IMR-90 (cell line): ENCODE measurements at places on chromosomes 3 and 15. TPM values are rescaled to one million over a fixed set of nuclear protein-coding genes. Genes with fewer than 3 reads are reported as not detected.

The CYP8B1 gene
- polyA plus RNA-seq: not detected in 2 replicates

The LMCD1 gene
- polyA plus RNA-seq: 43.1 and 53.8 TPM in 2 replicates

The CPNE9 gene
- not detected in 2 replicates for polyA plus RNA-seq

The CLASP2 gene
- polyA plus RNA-seq: 8.0 and 11.9 TPM in 2 replicates

The SEMA7A gene
- polyA plus RNA-seq: 87.3 and 88.1 TPM in 2 replicates

The SIDT1 gene
- not detected in 2 replicates for polyA plus RNA-seq

The TIMP4 gene
- 0.39 and 0.40 TPM in 2 replicates for polyA plus RNA-seq

The MRPL3 gene
- polyA plus RNA-seq: 99.5 and 107 TPM in 2 replicates

The CHAC1 gene
- polyA plus RNA-seq: 72.5 and 77.8 TPM in 2 replicates

The SEMA3G gene
- 0.04 and 0.07 TPM in 2 replicates for polyA plus RNA-seq

The IL17RE gene
- 7.2 and 8.6 TPM in 2 replicates for polyA plus RNA-seq

The DOCK3 gene
- 0.10 and 0.12 TPM in 2 replicates for polyA plus RNA-seq

The TRANK1 gene
- 5.1 and 7.9 TPM in 2 replicates for polyA plus RNA-seq

The KBTBD13 gene
- not detected in 2 replicates for polyA plus RNA-seq

The RAB7A gene
- polyA plus RNA-seq: 240 TPM in 2 replicates

The C3orf80 gene
- not detected in 2 replicates for polyA plus RNA-seq

The SOX14 gene
- polyA plus RNA-seq: not detected in 2 replicates

The CNTN4 gene
- not detected in 2 replicates for polyA plus RNA-seq

The GOLIM4 gene
- 44.6 and 48.8 TPM in 2 replicates for polyA plus RNA-seq

The KLHL6 gene
- polyA plus RNA-seq: not detected in 2 replicates

The LRTM1 gene
- polyA plus RNA-seq: not detected in 2 replicates

The FSD2 gene
- polyA plus RNA-seq: not detected in 2 replicates

The TMEM44 gene
- 22.4 and 24.2 TPM in 2 replicates for polyA plus RNA-seq

The CCK gene
- polyA plus RNA-seq: 0.43 TPM in 2 replicates

The ANKUB1 gene
- not detected in 2 replicates for polyA plus RNA-seq

The EPHB3 gene
- 2.2 and 2.9 TPM in 2 replicates for polyA plus RNA-seq

The RLBP1 gene
- not detected in 2 replicates for polyA plus RNA-seq
